COLO829 (cell line): ENCODE measurements at places on chromosomes 12 and 14.

DNA sequence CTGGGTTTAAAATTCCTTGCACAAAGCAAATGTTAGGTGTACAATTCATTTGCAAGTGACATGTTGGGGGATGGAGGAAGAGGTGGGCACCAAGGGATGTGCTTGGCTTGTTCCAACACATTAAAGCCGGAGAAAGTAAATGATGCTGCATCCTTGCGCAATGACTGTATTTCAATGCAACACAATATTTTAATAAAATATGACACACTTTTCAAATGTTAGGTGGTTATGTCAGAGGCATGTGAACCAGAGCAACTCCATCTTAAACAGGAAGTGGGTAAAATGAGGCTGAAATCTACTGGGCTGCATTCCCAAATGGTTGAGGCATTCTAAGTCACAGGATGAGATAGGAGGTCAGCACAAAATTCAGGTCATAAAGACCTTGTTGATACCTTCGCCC, 53.6 kb upstream of the ARHGAP5 start:
- DNase-seq = no peak

- no peak for DNase-seq
Measured at GRCh38 chr14:102777711-102778337, 575 bp downstream of the TRAF3 start.

GRCh38 chr12:44558340-44559100, 317.6 kb downstream of the NELL2 start:
- DNase-seq = no peak

- peak; percentile 65 for DNase-seq
Measured at GRCh38 chr12:85866986-85867776, 6.9 kb upstream of the NTS start.

DNA sequence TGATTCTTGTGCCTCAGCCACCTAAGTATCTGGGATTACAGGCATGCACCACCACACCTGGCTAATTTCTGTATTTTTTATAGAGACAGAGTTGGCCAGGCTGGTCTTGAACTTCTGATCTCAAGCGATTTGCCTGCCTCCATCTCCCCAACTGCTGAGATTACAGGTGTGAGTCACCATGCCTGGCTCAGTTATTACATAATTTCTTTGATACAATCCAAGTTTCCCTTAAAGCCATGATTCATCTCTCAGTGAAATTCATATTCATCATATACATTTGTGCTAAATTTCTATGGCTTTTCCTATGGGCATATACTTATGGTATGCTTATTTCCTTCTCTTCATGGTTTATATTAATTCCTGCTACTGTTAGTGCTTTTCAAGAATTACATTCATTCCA, 29.1 kb upstream of the PZP start:
- no peak for DNase-seq

DNA sequence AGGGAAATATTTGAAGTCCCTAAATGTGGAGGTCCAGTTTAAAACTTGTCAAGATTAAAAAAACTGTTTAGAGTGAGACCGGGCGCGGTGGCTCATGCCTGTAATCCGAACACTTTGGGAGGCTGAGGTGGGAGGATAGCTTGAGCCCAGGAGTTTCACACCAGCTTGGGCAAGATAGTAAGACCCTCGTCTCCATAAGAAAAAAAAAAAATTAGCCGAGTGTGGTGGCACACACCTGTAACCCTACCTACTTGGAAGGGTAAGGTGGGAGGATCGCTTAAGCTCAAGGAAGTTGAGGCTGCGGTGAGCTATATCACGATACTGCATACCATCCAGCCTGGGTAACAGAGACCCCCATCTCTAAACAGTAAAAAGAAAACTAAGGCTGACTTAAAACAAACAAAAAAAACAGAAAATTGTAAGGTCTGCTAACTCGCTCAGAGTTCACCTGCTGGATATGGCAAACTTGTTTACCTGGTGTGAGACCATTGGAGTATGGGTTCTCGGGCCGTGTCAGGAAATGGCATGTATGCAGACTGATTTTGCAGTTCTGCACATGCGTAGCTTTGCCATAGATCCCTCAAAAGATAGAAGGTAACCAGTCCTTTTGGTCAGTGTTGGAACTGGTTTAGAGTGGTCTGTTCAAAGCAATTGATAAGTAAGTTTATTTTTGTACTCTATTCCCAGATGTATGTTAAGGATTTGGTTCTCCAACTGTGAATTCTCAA, 2.1 kb downstream of the RNF10 start:
- DNase-seq = no peak

DNA sequence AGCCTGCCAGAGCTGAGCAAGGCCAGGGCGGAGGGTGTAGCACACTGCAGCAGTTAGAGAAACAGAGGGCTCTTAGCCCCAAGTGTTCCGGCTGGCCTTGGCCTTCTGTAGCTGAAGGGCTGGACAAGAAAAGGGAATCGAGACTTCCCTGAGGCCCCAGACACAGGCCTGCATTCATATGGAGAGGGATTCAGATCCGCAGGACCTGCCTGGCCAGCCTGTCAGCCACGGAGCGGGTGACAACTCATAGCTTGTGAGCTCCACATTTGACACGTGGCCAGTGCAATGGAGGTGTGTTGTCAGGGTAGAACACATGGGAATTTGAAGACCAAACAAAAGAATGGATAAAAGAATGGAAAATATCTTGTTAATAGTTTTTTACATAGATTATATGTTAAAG, 182.2 kb upstream of the GSC start:
- no peak for DNase-seq

- no peak for DNase-seq
Measured at GRCh38 chr14:60760644-60761364, 26.2 kb downstream of the MNAT1 start.

- no peak for DNase-seq
Measured at GRCh38 chr14:71682337-71682736, 249.9 kb upstream of the RGS6 start.

GRCh38 chr14:20698934-20699333, 10.4 kb downstream of the ANG start:
- DNase-seq = no peak

GRCh38 chr12:60010486-60010885, 414.7 kb downstream of the SLC16A7 start:
- DNase-seq = no peak

GRCh38 chr14:80483331-80483730, 272.0 kb upstream of the DIO2 start:
- no peak for DNase-seq

DNA sequence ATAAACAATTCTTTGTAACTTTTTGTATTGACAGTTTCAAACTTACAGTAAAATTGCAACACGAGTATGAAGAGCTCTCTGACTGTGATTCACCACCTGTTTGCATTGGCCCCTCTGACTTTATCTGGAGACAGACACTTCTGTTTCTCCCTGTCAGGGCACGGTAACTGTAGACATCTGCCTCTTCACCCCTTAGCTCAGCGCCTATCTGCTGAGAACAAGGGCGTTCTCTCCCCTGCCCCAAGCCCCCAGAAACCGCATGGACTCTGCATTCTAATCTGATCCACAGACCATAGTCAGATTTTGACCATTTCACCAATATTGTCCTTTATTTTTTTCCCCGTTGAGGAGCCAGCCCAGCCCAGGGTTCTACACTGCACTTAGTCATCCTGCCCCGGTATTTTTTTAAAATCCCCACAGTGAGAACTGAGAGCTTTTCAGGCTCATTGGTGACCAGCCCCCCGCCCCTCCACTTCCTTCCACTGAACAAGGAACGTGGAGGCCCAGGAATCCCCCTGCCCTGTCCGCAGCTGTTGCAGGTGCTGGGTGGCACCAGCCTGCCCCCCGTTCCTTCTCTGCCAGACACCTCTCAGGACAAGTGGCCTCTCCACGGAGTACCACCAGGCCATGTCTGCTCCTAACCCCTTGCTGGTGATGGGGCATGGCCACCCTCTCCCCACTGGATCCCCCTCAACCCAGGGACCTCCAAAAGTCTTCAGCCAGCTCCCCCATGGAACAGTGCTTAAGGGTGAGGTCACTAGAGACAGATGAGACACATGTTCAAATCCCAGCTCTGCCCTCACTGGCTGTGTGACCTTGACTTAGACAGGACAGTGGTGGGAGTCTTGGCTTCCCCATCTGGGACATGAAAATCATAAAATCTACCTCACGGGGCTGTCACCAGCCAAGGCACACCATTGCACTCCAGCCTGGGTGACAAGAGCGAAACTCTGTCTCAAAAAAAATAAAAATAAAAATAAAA, 11.2 kb downstream of the RHOF start:
- no peak for DNase-seq

DNA sequence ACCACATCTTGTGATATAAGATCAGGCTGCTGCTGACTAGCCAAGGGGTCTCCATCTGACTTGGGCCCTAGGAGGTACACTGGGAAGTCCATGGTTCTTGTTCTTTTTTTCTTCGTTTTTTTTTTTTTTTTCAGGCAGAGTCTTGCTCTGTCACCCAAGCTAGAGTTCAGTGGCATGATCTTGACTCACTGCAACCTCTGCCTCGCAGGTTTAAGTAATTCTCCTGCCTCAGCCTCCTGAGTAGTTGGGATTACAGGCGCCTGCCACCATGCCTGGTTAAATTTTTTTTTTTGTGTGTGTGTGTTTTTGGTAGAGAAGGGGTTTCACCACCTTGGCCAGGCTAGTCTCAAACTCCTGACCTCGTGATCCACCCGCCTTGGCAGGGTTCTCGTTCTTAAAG, 178.2 kb downstream of the RMST start:
- DNase-seq = no peak

DNA sequence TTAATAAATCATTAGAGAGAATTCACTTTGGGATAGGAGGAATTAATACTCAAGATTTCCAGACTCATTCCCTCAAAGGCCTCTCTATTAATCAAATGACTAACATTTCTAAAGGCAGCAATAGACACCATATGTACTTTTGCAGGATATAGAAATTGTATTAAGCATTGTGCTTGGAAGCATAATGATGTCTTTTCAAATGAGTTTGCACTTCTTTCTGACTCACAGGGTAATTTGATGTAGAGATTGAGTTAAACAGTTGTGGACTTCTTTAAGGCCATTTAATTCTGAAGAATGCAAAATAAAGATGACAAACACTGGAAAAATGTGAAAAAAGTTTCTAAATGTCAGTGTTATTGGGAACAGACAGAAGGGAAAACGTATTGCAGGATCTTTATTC, 63.4 kb upstream of the CSRP2 start:
- DNase-seq = peak; percentile 79

DNA sequence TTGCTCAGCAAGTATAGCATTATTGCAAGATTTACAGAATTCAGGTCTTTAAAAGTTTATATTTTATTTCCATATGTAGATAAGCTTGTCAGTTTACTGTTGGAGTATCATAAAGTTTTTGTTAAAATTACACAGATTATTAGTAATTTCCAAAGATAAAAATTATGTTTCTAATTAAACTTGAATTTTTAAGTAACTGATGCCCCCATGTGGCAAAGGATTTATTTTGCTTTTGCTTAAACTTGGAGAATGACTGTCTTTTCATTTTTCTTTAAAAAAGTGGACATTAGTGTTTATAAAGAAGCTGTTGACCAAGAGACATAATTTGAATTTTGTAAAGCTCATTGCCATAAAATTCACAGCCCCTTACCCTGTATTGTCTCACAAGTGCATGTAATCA, 45.8 kb downstream of the ETNK1 start:
- no peak for DNase-seq

DNA sequence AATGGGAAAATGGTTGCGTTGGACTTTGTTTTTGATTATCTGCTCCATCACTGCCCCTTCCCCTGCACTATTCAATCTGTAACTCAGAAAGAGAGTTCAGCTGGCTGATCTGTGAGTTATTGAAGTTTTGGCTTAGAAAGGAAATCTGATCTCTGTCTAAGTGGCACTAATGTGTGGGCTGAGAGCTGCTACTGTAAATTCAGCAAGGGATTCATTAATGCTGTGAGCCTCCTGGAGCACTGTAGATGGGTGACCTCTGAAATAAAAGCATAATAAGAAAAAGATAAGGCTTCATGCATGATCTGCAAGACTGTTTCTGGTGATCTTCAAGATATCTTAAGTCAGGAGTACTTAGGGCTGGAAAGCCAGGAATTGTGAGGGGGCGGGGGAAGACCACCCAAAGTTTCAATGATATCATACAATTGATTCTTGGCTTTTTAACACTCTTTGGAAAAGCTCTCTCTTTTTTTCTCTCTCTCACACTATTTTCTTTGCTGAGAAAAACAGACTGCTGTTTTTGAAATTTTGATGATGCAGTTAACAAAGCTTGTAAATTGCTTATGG, 101.1 kb downstream of the C12orf75 start:
- DNase-seq = no peak

DNA sequence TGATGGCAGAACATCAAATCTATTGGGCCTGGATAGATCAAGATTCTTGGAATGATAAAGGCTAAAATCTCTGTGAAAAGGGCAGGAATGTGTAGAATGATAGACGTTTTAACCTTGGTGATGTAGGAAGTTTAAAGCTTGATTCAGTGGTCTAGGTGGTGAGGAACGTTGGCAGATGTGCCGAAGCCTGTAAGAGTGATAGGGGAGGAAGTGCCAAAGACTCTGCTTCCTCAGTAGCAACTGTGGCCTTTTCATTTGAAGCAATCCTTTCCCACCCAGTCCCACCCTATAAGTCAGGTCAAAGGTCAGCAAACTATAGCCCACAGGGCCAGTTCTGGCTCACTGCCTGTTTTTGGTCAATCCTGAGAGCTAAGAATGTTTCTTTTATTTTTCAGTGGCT, 62.2 kb downstream of the MBIP start:
- DNase-seq = no peak

DNA sequence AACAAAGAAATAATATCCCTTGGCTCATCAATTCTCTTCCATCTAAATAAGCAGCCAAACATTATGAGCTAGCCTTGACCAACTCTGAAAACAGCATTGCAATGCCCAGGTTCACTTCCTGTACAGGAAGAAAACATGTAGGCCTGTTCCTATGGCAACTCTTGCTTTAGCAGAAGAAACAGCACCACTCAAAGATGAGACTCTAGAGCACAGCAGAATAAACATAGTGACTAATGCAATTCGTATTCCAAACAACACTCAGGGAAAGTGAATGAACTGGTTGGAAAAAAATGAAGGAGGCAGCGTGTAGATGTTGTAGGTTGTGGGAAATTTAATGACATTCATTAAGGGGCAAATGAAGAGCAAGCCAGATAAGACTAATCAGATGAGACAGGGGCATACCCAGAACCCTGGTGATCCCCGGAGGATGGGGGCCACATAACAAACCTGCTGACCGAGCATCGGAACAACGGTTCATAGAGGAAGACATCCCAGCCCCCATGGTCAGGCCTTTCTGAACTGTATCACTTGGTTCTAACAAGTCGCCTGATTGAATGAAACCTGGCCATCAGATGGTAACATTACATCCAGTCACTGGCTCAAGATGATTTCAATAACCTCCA, 9.0 kb downstream of the ARHGDIB start:
- DNase-seq = peak; percentile 48
